ENCODE measurements at places on chromosomes 5 and 9.

DNA sequence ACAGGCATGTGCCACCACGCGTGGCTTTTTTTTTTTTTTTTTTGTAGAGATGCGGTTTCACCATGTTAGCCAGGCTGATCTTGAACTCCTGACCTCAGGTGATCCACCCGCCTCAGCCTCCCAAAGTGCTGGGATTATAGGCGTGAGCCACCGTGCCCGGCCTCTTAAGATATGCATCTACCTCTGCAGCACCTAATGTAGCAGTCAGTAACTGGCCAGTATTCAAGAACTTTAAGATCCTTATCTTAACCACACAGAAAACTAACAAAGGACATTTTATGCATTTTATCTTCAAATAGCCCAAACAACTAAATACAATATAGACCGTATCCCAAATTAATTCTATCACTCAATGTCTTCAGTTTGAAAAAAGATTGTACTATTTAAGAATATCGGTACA, 618.7 kb downstream of the TLE1 start:
- no peak for DNase-seq

DNA sequence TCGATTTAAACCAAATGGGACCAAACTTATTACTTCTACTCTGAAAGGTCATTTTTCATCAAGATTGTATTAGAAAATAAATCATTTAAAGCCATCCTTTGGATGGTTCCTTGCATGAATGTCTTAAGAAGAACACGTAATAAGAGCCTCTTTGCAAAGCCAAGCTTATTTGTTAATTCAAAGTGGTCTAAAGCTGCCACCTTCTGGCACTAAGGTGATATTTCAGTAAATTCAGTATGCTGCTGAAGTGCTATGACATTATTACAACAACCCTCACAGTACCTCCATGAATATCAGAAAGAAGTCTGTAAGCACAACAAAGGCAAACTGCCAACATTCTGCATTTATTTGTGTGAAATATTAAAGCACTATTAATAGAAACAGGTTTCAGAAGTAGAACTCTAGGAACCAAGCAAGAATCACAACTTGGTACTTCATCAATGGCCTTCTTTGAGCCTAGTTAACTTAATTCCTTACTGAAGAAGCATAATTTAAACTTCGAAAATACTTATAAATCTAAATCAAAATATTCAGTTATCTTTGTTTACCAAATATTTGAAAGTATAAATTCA, 53.1 kb upstream of the TYRP1 start:
- no peak for DNase-seq

DNA sequence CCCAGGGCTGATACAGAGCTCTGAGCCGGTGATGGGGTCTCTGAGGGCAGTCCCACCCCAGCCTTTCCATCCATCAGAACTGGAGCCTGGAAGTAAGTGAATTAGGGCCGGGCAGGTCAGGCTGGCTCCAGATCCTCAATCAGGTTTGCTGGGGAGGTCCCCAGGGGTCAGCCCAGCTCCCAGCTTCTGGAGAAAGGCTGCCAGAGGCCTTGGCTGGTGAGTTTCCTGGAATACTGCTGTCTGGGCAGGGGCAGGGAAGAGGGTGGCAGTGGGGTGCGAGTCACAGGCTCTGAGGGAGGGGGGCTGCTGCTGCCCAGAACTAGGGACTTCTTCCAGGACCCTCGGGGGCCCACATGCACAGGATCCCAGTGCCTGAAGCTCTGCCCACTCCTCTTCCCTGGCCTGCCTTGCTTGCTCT, 200.6 kb upstream of the MVB12B start:
- DNase-seq, result no peak

DNA sequence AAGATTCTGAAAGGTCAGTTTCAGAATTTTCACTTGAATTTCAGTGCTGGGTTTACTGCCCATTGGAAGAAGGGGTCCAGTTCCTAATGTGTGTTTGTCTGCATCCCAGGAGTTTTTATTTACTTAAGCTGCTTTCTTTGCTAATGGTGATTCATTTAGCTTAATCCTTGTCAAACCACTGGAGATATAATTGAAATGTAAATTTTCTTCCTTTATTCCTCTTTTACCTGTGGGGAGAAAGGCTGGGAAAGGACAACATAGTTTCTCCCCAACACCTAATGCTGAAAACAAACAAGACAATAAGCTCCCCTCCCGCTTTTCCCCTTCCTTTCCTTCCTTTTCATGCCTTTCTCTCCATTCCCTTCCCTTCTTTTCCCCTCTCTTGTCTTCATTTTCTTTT, 185.8 kb downstream of the KCTD16 start:
- no peak for DNase-seq

GRCh38 chr5:7714119-7714518, 136.8 kb downstream of the CFAP90 start:
- DNase-seq, result no peak
